A549 treated with CpdA at 1 μM for 4 hours (cell line): ENCODE measurements at places on chromosomes 3 and 15. TPM values are rescaled to one million over a fixed set of nuclear protein-coding genes. Genes with fewer than 3 reads are reported as not detected.

The TERC gene
- total RNA-seq, result 0.16 TPM in 1 of 5 replicates, not detected in the others

The WDR72 gene
- 5.5 to 7.7 TPM (median 7.0 TPM) in 5 replicates for total RNA-seq

The TPRG1 gene
- total RNA-seq, result 0.21 to 0.40 TPM (median 0.34 TPM) in 4 of 5 replicates, not detected in the other

The DNAH12 gene
- total RNA-seq, result 0.05 to 0.19 TPM (median 0.11 TPM) in 4 of 5 replicates, not detected in the other

The SLC22A14 gene
- 0.06 to 0.10 TPM in 2 of 5 replicates, not detected in the others for total RNA-seq

The NAALADL2 gene
- total RNA-seq, result 0.11 to 0.40 TPM (median 0.34 TPM) in 3 of 5 replicates, not detected in the others

The SYNM gene
- 39.2 to 43.6 TPM (median 40.4 TPM) in 5 replicates for total RNA-seq

The POLQ gene
- 6.4 to 7.5 TPM (median 6.6 TPM) in 5 replicates for total RNA-seq

The LRRC3B gene
- not detected in 5 replicates for total RNA-seq

The GREM1 gene
- 6.6 to 19.2 TPM (median 7.8 TPM) in 5 replicates for total RNA-seq
